ENCODE measurements at places on chromosomes 1 and 21. TPM values are rescaled to one million over a fixed set of nuclear protein-coding genes. Genes with fewer than 3 reads are reported as not detected.

Gene CD101
- not detected for total RNA-seq

Gene CD58
- 79.7 TPM for total RNA-seq

Gene RAP1GAP
- not detected for total RNA-seq

Gene CFAP141
- not detected for total RNA-seq

Gene LCE1E
- total RNA-seq, result not detected

Gene RRP1
- total RNA-seq, result 15.9 TPM

Gene ORC1
- total RNA-seq, result not detected

Gene KRTAP11-1
- total RNA-seq, result not detected

DNA sequence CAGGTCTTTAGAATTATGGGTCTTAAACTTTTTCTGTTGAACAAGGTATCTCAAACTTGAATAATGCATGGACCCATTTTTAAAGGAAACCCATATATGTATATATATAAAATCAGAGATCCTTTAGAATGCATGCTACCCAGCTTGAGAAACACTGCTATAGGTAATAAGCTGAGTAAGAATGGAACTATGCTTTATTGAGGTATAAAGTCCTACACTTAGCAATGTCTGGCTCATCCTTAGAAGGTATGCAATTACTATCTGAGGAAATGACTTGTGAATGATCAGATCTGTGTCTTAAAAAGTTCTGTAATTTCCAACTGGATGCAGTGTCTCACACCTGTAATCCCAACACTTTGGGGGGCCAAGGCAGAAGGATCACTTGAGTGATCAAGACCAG lies 11.2 kb downstream of the TRAF3IP3 start:
- no peaks in the 10 kb centered on the region for H3K36me3 ChIP-seq
- H3K27me3 ChIP-seq, result no peaks in the 10 kb centered on the region
- H3K4me1 ChIP-seq, result peaks cover 7% of the 10 kb centered on the region
- DNase-seq, result no peak
- no peak overlapping the region for H3K4me3 ChIP-seq

DNA sequence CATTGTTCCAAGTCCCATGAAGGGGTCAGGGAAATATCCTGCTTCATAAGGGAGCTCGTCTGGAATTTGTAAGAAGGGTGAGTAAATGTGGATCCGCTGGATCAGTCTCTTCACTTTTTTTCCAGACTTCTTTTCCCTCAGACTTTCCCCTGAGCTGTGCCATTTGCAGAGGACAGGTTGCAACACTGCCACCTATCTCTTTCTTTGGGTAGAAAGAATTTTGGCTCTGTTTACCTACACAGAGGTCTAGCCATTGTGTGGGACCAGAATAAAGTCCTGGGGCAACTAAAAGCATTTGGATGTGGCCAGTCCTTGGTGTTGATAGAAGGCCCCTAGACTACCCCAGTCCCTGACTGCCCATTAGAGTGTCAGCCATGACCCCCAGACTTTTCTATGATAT lies 1146.7 kb upstream of the PRMT6 start:
- no peaks in the 10 kb centered on the region for H3K27me3 ChIP-seq
- H3K27ac ChIP-seq, result no peak overlapping the region
- H3K4me1 ChIP-seq, result no peaks in the 10 kb centered on the region

GRCh38 chr1:214005708-214006107 lies 17.9 kb downstream of the PROX1 start:
- H3K27ac ChIP-seq, result no peak overlapping the region
- H3K4me1 ChIP-seq, result no peaks in the 10 kb centered on the region
- H3K27me3 ChIP-seq, result no peaks in the 10 kb centered on the region
- H3K36me3 ChIP-seq, result no peaks in the 10 kb centered on the region
- DNase-seq, result no peak

DNA sequence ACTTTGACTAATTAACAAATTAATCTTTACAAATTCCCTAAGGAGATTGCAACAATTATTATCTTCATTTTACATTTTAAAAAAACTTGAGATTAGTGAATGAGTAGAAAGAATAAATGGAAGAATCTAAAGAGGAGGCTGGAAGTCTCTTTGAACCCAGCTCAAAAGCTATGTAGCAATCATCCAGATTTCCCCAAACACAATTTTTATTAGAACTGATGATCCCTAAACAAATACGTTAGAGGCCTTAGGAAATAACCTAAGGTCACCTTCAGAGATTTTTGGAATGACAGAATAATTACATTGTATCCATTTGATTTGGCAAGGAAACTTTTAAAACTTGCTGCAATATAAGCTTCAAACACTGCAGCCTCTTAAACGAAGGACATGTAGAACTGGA lies 242.4 kb upstream of the LYPLAL1 start:
- H3K4me3 ChIP-seq, result no peak overlapping the region
- no peaks in the 10 kb centered on the region for H3K27me3 ChIP-seq
- DNase-seq, result no peak
- no peaks in the 10 kb centered on the region for H3K36me3 ChIP-seq
- H3K27ac ChIP-seq, result no peak overlapping the region
- H3K4me1 ChIP-seq, result no peaks in the 10 kb centered on the region

DNA sequence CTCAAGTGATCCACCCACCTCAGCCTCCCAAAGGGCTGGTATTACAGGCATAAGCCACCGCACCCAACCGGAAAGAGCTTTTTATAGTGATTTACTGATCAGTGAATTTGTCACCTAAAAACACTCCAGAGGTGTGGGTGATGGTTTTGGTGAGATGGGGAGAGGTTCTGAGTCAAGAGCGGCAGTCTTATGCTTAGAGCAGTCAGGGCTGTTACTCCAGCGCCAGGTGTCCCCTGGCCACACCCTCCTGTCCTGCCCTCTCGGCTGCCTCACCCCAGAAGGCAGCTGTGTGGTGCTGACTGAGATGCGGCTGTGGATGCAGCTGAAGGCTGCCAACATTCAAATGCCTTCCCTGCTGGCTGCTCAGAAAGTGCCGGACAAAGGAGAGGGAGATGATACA lies 94.5 kb upstream of the LPGAT1 start:
- DNase-seq, result no peak
- H3K4me1 ChIP-seq, result no peaks in the 10 kb centered on the region
- H3K36me3 ChIP-seq, result no peaks in the 10 kb centered on the region
- no peaks in the 10 kb centered on the region for H3K27me3 ChIP-seq
- H3K4me3 ChIP-seq, result no peak overlapping the region

DNA sequence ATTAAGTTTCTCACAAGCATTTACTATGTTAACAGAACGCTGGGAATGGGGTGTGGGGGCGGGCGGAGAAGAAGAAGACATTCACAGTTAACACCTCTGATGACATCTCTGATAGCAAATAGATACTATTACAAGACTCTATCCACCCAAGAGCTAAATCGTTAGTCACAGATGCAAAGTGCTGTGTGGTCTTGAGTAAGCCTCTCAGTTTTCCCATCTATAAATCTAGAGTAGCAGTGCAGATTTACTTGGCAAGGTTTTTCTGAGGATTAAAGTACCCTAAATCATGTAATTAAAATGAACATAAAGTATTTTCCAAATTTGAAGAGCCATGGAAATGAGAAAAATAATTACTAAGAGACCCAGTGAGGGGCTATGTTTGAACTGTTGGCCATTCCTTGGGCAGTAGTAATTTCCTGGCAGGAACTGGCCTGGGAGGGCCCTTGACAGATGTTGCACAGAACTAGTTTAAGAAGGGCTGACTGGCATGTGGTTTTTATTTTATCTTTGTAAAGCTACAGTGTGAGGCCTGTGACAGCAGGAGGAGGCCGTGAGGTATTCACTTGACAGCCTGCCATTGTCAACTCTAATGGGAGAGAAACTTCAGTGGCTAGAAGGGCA lies 58.7 kb upstream of the APOBEC4 start:
- no peaks in the 10 kb centered on the region for H3K27me3 ChIP-seq
- H3K4me1 ChIP-seq, result peaks cover 3% of the 10 kb centered on the region
- DNase-seq, result peak; percentile 32
- no peak overlapping the region for H3K4me3 ChIP-seq

- no peaks in the 10 kb centered on the region for H3K4me1 ChIP-seq
- no peak for DNase-seq
- no peaks in the 10 kb centered on the region for H3K27me3 ChIP-seq
- no peak overlapping the region for H3K27ac ChIP-seq
Observed at GRCh38 chr1:51569284-51570062, 47.4 kb upstream of the OSBPL9 start.

- no peak overlapping the region for H3K4me3 ChIP-seq
- H3K4me1 ChIP-seq, result no peaks in the 10 kb centered on the region
- no peak overlapping the region for H3K27ac ChIP-seq
- H3K27me3 ChIP-seq, result no peaks in the 10 kb centered on the region
- no peaks in the 10 kb centered on the region for H3K36me3 ChIP-seq
- no peak for DNase-seq
Observed at GRCh38 chr1:224159541-224159940, 23.5 kb upstream of the DEGS1 start.

- H3K36me3 ChIP-seq, result no peaks in the 10 kb centered on the region
- no peak overlapping the region for H3K27ac ChIP-seq
- H3K4me1 ChIP-seq, result no peaks in the 10 kb centered on the region
- DNase-seq, result no peak
- H3K27me3 ChIP-seq, result no peaks in the 10 kb centered on the region
Observed at GRCh38 chr1:203451836-203452784, 23.5 kb upstream of the PRELP start.

- no peak overlapping the region for H3K4me3 ChIP-seq
- no peaks in the 10 kb centered on the region for H3K36me3 ChIP-seq
- no peak overlapping the region for H3K27ac ChIP-seq
- no peak for DNase-seq
Observed at GRCh38 chr1:245375789-245376460, 221.1 kb downstream of the KIF26B start.

DNA sequence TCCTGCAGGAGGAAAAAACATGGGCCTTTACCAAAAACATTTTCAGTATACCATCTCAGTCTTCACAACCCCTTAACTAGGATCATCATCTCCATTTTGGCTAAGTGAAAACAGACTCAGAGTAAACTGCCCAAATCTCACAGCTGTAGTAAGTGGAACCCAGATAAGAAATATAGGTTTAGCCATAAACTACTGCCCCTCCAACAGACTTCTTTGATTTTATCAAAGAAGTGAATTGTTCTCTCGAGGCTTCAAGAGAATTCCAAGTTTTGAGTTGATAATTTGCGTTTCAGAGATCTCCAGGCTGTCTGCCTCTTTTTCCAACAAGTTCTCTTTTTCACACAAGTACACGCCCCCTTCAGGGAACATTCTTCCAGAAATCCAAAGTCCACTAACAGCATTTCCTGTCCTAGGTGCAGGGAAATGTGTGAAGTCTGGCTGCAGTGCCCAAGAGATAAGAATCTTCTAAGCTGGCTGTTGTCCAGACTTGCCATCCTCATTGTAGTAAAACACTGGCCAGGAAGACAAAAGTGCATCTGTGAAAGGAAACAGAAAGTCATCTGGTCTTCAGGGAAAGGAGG lies 30.8 kb downstream of the RNF19B start:
- no peaks in the 10 kb centered on the region for H3K27me3 ChIP-seq
- peak; percentile 59 for DNase-seq
- H3K4me1 ChIP-seq, result no peaks in the 10 kb centered on the region
- peak overlapping the region; percentile 71 for H3K27ac ChIP-seq
- H3K36me3 ChIP-seq, result no peaks in the 10 kb centered on the region

DNA sequence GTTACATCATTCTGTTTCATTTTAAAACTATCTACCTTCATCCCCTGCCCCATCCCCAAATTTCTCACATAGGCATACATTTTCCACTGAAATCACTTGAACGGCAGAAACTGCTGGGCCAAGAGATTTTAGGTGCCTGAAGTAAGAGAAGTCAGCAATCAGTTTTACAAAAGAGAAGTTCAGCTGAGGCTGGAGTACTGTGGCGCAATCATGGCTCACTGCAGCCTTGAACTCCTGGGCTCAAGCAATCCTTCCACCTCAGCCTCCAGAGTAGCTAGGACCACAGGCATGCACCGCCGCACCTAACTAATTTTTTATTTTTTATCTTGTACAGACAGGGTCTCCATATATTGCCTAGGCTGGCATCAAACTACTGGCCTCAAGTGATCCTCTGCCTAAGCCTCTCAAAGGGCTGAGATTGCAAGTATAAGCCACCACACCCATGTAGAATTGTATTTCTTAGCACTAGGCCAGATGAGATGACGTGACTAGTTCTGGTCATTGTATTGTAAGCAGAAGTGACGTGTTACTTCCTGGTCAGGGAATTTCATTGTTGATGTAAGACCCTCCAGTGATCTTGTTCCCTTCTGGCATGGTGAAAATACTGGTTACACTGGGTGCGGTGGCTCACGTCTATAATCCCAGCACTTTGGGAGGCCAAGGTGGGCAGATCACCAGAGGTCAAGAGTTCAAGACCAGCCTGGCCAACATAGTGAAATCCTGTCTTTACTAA lies 7.1 kb downstream of the BECN2 start:
- no peaks in the 10 kb centered on the region for H3K27me3 ChIP-seq
- H3K4me1 ChIP-seq, result no peaks in the 10 kb centered on the region
- no peak for DNase-seq

DNA sequence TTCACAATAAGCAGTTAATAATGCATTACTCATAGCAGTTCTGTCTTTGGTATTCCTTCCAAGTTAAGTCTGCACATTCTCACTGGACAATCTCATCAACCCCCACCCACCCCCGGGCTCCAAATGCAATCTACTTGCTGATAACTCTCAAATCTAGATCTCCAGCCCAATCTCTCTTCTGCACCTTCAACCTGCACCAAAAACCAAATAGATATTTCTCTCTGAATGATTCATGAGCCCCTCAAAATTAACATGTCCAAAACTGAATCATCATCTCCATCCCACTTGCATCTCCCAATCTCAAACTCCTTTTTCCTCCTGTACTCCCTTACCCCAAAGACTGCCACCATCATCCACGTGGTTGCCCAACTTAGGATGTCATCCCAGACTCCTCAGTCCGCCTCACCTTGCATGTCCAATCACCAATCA lies 2.7 kb downstream of the DOCK7 start:
- H3K4me1 ChIP-seq, result peaks cover 3% of the 10 kb centered on the region
- H3K4me3 ChIP-seq, result no peak overlapping the region
- H3K27me3 ChIP-seq, result no peaks in the 10 kb centered on the region
- no peak overlapping the region for H3K27ac ChIP-seq
- no peaks in the 10 kb centered on the region for H3K36me3 ChIP-seq
- DNase-seq, result no peak

DNA sequence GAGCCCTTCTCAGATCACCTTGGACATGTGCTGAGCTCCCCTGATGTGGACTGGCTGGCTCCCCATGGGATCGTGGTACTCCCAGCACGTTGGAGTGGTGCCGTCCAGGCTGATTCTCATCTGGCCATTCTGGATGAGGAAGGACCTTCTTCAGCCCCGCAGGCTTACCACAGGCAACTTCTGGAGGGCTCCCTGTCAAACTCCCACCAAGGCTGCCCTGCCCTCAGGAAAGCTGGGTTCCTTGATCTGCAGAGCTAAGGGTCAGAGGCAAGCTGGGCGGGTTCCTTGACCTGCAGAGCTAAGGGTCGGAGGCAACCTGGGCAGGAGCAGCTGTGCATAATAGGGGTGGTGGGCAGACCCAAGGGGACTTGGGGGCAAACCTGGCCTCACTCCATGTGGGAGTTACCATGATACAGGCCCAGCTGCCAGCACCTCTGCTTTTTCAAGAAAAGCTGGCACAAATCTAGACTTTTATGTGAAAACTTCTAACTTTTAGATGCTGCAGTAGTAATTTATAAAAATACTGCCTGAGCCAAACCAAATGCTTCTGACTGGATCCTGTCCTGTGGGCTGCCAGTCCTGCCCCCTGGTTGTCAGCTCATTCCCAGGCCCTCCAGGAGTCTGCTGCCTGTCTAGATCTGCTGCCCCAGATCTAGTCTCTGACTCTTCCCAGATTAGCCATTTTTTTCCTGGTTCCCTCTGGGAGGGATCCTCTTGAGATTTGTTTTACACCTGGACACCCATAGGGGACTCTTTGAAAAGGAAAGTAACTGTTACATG lies 5.6 kb upstream of the THEM5 start:
- H3K27ac ChIP-seq, result no peak overlapping the region
- H3K36me3 ChIP-seq, result no peaks in the 10 kb centered on the region

- no peak overlapping the region for H3K4me3 ChIP-seq
- no peak overlapping the region for H3K27ac ChIP-seq
- H3K4me1 ChIP-seq, result no peaks in the 10 kb centered on the region
- no peaks in the 10 kb centered on the region for H3K27me3 ChIP-seq
- no peaks in the 10 kb centered on the region for H3K36me3 ChIP-seq
Observed at GRCh38 chr1:32413507-32414185, 19.4 kb upstream of the BSDC1 start.
